ENCODE measurements at places on chromosomes 5 and 9.

DNA sequence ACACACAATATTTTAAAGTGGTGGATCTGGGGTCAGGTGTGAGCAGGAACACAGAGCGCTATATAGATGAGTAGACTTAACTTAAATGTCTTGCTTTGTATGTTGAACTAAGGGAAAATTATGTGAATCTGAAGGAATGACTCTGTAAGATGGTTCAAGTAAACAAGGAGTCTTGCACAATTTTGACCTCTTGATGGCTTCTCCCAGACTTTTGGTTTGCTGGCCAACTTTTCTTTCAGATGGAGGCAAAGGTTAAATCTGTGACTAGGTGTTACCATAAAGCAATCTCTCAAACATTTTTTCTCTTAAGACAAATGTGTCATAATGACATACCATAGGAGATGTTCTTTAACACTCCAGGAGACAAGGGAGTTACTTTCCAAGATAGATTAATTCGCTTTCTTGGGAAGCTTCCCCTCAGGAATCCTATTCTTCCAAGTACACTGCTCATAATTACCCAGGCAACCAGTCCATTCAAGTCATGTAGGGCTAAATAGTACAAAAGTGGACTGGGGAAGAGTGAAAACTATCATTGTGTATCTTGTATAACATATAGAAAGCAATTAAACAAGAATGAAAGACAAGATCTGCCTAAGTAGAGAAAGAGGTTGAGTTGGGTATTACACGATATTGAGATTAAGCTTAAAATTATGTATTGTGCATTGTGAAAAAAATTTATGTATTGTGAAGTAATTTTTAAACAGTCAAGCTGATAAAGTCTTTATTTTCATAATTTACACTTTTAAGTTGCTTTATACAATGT lies 60.3 kb upstream of the SLC27A6 start:
- DNase-seq = no peak

DNA sequence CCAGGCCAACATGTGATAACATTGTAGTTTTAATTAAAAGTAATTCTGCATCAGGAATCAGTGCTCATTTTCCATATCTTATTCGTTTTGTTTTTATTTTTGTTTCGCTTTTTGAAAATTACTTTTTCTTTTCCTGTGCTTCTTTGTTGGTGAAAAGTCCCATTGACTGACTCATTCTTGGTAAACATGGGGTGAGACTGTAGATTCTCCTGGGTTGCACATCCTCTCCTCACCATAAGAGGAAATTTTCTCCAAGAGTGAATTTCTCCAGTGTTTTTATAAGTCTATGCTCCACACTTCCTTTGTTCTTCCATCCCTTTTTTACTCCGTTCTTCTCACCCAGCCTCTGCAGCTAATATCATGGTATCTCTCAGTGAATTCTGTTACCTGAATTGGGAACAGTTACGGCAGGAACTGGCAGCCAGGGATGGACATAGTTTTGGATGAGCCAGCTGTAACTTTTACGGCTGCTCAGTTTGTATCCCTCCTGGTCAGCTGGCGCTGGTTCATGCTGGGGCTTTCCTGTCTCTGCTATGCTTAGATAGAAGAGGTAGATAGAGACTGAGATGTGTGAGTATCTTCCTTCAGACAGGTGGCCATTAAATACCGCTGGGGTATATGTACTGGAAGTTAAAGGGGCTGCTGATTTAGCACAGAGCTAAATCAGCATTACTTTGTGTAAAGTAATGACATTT lies 80.0 kb downstream of the MAN2A1 start:
- no peak for DNase-seq

DNA sequence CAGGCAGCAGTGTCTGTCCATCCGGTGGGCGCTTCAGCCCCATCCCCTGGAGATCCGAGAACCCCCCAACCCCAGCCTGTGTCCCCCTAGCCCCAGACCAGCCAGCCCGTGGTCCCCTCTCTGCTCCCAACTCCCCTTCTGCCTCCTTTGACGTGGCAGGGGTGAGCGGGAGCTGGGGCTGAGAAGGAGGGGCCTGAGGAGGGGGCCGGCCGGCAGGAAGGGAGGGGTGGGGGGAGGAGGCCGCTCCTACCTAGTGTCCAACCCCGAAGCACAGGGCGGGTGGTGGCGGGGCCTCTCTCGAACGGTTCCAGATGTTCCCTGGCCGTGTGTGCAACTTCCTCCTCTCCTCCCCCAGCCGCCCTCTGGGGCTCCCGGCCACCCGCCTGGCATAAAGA lies 31.0 kb downstream of the GOLGA2 start:
- DNase-seq = peak; percentile 80

DNA sequence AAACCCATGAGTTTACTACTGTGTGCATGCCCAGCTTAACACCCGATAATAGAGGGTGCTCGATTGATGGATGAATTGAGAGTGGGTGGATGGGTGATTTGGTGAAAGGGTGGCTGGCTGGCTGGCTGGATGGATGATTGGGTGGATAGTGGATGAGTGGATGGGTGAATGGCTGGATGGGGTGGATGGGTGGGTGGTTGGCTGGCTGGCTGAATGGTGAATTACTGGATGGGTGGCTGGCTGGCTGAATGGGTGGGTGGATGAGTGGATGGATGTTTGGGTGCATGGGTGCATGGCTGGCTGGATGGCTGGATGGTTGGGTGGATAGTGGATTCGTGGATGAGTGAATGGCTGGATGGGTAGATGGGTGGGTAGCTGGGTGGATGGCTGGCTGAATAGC lies 201.1 kb downstream of the IRX1 start:
- no peak for DNase-seq

GRCh38 chr9:98887918-98888510 lies 55.7 kb upstream of the COL15A1 start:
- no peak for DNase-seq

DNA sequence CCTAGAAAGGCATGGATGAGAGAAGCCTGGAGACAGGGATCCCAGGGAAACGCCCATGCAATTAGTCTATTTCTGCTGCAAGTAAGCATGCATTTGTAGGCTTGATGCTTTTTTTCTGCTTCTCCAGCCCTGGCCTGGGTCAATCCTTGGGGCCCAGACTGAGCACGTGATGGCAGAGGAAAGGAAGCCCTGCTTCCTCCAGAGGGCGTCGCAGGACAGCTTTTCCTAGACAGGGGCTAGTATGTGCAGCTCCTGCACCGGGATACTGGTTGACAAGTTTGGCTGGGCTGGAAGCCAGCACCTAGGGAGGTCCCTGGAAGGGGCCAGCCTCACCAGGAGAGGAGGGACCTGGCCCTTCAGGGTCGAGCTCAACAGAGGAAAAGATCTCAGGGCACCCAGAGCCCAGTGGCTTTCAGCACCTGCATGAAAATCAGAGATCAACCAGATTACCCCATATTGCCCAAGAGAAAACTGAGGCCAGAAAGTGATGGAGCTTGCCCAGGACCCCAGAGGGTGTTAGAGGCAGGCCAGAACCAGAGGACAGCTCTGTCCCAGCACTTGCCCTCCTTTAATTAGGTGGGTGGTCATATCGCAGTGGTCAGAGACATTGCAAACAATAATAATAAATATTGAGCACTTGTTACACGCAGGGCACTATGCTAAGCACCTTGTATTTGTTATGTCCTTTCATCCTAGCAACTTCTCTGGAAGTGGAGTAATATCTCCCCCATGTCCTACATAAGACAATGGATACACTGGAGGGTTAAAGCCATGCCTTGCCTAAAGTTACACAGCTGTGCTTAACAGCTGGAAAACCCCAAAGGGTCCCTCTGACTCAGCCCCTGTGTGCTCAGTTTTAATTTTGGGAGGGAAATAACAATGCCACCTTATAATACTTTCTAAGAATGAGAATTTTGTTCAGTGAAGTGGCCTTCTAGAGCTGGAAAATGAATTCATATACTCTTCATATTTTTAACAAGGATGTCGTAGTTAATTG lies 67.1 kb downstream of the KLF4 start:
- DNase-seq = peak; percentile 57

Measured in RPMI8226 (cell line).